ENCODE measurements at places on chromosomes 2 and 18.

DNA sequence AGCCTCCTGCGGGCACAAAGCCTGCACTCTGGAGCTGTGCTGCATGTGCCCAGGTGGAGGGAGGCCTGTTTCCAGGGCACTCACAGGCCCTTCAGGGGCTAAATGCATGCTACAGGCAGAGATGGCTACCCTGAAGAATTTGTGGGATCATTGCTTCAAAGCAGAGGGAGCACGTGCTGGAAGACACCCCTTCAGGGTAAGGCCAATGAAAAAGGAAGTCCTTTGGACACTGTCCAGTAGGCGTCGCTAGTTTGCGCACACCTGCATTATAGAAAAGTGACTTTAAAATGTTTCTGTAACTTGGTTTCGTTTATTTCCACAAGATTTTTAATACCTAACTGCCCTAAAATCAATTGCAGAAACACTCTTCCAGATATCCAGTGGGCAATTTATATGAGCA lies 325.3 kb downstream of the ZNF516 start:
- DNase-seq, result no peak

DNA sequence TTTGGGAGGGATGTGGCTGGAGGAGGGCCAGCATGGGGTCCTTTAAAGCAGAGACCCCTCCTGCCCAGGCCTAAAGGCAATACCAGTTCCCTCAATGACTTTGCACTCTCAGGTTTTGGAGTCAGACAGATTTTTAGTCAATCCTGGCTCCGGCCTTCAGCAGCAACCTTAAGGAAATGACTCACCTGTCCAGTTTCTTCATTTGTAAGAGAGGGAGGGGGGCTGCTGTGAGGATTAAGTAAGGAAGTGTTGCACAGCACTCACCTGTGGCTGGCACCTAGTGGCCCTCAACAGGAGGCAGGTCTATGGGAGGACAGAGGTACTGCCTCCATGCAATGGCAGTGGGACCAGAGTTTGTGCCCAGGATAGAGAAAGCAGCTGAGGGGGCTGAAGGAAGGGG lies 13.7 kb downstream of the CNGA3 start:
- no peak for DNase-seq

- DNase-seq, result no peak
Observed at GRCh38 chr2:98932778-98933343, 3.2 kb downstream of the CRACDL start.

- no peak for DNase-seq
Observed at GRCh38 chr2:115160531-115161080, 718.2 kb downstream of the DPP10 start.

DNA sequence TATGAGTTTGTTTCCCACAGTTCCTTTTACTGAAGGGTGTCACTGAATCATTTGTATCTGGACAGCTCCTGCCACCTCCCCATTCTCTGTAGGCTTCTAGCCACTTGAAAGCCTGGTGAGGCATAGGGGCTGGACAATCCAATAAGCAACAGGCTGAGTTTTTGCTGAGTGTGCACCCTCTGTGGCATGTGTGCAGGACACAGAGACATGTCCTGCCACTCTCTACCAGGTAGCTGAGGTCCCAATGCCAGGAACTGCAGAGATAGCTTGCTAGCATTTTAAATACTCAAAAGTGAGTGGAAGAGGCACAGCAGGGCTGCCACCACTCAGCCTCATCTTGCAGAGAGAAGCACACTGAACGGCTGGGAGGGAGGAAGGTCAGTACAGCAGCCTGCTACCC lies 77.2 kb upstream of the TFCP2L1 start:
- no peak for DNase-seq

- DNase-seq, result no peak
Observed at GRCh38 chr2:234322766-234323465, 174.0 kb downstream of the ARL4C start.

DNA sequence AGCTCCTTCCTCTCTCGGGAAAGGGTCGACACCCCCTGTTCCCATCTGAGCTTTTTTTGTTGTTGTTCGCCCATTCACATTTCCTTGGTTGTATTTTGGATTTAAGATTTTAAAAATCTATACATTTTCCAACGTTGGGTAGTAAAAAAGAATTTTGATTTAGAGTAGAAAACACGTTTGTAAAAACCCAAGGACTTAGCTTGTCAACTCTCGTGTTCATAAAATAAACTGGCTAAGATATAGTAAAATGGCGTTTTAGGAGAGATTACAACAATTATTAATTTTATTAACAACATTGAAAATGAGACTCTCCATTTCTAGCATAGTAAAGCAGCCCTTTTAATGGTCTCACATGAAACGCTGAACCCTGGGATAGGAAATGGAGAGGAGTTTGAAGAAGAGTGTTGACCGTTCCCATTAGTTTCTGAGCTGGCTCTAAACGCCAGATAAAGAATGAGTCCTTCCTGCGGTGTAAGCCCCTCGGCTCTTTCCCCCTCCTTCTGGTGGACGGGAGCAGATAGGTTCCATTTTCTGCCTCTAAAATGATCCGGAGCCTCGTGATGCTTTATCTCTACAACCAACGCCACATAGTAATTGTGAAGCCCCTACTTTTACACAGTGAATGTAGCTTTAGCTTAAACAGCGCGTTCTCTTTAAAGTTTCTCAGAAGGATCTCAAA lies 24.0 kb upstream of the ZNF516 start:
- DNase-seq, result no peak

DNA sequence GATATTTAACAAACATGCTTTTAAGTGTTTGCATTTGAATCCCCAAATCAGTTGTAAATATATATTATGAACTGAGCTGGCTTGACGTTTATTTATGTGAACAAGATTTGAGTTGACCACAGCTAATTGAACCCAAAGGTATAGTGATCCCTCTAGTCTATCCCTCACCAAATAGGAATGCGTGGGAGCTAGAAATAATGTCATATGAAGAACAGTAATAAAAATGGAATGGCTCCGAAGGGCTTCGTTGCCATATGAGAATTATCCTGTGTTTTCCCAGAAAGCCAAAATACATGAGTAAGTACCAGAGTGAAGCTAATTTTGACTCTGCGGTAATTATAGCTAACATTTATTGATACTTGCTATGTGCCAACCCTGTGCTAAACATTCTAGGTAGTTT lies 142.7 kb downstream of the ADCYAP1 start:
- DNase-seq, result no peak

DNA sequence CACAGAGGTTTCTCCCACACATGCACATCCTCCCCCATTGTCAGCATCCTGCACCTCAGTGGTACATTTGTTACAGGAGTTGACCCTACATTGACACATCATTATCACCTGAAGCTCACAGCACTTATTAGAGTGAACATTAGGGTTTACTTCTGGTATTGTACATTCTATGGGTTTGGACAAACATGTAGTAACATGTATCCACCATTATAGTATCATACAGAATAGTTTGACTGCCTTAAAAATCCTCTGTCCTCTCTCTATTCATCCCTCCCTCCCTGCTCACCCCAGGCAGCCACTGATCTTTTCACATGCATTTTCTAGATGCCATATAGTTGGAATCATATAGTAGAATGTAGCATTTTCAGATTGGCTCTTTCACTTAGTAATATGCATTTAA lies 53.5 kb downstream of the NXPH2 start:
- DNase-seq, result no peak

- DNase-seq, result no peak
Observed at GRCh38 chr18:54165450-54165849, 59.0 kb downstream of the MBD2 start.

GRCh38 chr2:64929333-64929732 lies 59.9 kb upstream of the SLC1A4 start:
- DNase-seq, result no peak

GRCh38 chr2:195592105-195592504 lies 64.9 kb upstream of the SLC39A10 start:
- no peak for DNase-seq

- no peak for DNase-seq
Observed at GRCh38 chr2:21047141-21048009, 3.5 kb upstream of the APOB start.

DNA sequence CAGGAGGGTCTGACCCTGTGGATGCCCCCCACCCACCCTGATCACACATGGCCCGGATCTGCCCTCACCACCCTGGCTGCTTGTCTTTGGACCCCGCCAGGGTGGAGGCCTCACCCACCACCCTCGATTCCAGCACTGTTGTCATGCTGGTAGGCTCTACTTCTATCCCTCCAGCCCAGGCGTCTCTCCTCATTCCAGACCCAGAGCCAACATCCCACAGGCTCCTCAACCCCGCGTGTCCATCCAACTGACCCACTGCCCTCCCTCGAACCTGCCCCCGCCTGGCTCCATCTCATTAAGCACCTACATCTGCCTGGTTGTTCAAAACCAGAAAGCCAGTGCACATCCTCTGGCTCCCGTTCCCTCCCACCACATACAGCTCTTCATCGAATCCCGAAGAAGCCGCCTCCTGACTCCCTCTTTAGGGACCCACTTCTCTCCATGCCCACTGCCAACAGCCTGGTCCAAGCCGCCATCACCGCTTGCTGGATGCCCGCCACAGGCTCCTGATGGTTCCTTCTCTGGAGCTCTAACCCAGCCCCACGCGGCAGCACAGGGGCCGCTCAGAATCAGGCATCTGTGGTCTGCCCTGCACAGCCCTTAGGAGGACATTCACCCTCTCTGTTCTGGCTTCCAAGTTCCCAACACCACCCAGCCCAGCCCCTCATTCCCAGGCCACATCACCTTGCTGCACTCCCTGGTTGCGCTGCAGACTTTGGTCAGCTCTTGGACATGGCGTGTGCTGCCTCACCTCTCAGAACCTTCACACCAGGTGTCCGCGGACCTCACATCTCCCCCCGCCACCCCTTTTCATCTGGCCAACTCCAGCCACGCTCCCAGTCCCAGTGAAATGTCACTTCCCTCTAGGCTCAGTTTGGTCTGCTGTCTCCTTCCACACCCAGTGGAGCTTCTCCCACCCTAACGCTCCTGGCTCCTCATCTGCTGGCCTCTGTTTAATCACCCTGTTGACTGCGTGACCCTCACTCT lies 43.0 kb downstream of the EMX1 start:
- DNase-seq, result no peak

DNA sequence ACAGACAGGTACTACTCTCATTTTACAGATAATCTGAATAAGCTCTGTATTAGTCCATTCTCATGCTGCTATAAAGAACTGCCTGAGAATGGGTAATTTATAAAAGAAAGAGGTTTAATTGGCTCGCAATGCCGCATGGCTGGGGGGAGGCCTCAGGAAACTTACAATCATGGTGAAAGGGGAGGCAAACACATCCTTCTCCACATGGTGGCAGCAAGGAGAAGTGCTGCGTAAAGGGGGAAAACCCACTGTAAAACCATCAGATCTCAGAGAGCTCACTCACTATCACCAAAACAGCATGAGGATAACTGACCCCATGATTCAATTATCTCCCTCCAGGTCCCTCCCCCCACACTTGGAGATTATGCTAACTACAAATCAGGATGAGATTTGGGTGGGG lies 254.4 kb downstream of the KCNE4 start:
- no peak for DNase-seq

DNA sequence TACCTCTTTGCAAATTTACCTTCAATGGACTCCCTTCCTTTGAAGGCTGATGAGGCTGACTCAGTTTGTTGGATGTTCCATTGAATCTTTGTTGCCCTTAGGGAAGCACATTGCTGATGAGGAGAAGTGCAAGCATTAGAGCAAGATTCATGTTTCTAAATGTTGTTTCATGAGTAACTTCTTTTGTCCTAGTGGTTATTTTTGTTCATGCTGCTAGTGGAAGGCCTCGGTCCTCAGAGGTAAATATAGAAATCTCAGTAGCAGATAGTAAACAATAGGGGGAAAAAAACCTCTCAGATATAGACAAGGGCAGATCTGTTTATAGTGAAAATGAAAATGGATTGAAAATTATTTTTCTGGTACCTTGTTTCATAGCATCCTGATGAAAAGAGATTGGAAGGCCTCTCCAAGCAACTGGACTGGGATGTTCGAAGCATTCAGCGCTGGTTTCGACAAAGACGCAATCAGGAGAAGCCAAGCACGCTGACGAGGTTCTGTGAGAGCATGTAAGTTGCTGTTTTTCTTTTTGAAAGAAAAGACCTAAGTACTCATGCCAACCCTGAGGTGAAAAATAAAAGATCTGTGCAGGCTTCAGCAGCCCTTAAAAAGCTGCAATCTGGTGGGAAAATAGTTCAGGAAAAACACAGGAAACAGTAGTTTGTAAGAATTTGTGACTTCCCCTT lies 104.9 kb downstream of the CERS6 start:
- DNase-seq, result no peak

DNA sequence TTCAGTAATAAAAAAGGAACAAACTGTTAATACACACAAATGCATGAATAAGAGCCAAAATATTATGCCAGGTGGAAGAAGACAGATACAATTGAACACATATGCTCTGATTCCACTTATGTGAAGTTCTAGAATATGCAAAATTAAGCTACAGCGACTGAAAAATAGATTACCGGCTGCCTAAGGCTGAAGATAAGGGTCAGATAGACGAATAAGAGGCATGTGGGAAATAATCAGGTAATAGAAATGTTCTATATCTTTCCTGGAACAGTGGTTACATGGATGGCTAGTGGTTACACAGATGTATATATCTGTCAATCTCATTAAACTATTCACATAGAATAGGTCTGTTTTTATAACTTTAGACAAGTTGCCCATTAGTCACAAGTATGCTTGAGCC lies 51.9 kb upstream of the REG3G start:
- DNase-seq, result no peak

DNA sequence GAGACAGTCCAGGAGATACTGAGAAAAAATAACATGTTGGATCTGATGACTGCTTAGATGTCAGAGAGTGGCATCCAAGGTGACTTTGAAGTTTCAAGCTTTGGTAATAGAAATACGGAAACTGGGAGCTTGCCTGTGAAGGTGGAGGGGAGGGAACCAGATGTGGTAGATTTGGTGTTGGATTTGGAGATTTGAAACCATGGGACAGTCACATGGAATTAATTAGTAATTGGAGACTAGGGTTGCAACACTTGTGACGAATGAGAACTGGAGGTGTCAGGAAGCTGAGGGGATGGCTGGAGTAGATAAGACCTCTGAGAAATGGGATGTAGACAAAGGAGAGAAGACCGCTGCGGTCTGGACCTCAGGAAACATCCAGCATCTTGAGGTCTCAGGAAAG lies 46.7 kb downstream of the RPL37A start:
- DNase-seq, result no peak

DNA sequence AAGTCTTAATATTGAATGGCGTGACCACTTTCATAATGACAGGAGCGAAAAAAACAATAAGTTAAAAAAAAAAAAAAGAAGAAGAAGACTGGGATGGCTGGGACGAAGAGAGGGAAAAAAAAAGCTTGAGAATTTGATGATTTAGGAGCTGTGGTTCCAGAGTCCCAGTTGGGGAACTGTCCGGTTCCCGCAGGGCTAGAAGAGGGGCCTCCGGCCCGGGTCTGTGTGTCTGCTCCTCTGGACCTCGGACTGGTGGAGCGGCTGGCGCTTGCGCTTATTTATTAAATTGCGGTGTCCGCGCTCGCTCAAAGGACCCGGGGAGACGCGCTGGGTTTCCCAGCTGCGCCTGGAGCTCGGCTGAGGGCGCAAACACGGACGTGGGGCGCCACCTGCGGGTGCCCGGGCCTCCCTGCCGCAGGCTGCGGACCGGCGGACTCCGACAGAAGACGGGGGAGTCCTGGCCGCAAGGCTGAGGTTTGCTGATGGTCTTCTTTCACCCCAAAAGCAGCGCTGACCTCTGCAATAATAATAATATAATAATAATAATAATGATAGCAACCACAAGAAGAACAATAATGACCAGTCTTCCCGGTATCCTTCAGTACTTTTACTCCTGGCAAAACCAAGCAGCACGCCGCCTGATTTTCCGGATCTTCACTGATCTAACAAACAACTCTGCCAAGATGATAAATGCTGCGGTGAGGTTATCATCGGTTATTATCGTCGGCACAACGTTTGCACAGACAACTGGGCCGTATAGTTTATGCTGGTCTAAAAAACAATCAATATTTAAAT lies at the start of gene CBLN2:
Gene CBLN2 (minus strand): TSS at position 251 of the 795 bp plus-strand sequence. CDS start 2,182 bp downstream, outside the sequence.
- peak; percentile 33 for DNase-seq

- DNase-seq, result no peak
Observed at GRCh38 chr2:88903749-88904353, 212.4 kb downstream of the RPIA start.
